Fibroblast of villous mesenchyme (primary cell): ENCODE measurements at places on chromosomes 5 and 9. TPM values are rescaled to one million over a fixed set of nuclear protein-coding genes. Genes with fewer than 3 reads are reported as not detected.

CTNNAL1 gene
- total RNA-seq: 72.2 and 155 TPM in 2 replicates

QRFP gene
- not detected in 2 replicates for total RNA-seq

LRRC26 gene
- not detected in 2 replicates for total RNA-seq

DNA sequence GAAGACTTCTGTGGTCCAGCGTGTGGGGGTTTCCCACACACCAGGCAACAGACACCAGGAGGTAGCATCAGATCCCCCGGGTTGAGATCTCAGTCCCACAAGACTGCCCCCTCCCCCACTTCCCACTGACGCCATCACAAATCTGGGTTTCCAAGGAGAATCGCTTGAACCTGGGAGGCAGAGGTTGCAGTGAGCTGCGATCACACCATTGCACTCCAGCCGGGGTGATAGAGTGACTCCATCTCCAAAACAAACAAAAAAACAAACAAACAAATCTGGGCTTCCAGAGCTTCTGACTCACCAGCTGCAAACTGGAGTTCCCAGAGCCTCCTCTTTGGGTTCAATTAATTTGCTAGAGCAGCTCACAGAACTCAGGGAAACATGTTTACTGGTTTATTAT, 4.7 kb upstream of the GBGT1 start:
- DNase-seq: peak; percentile 54

DNA sequence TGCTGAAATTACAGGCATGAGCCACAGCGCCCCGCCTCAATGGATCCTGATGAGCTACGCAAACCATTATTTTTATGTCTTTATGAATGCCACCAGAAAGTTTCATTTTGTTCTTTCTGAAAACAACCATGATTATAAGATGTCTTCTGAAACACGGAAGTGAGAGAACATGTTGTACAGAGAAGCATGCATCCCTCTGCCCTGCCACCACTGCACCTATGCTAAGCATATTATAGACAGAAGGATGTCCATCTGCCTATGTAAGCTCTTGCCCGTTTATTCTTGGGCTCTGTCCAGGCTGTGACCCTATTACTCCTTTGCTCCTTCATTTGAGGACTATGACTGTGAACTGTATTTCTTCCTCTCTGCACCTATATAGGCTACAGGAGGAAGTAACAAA, 74.3 kb downstream of the GRAMD2B start:
- DNase-seq: no peak

GRCh38 chr9:120985819-120986222, 59.2 kb upstream of the TRAF1 start:
- DNase-seq: peak; percentile 80

DNA sequence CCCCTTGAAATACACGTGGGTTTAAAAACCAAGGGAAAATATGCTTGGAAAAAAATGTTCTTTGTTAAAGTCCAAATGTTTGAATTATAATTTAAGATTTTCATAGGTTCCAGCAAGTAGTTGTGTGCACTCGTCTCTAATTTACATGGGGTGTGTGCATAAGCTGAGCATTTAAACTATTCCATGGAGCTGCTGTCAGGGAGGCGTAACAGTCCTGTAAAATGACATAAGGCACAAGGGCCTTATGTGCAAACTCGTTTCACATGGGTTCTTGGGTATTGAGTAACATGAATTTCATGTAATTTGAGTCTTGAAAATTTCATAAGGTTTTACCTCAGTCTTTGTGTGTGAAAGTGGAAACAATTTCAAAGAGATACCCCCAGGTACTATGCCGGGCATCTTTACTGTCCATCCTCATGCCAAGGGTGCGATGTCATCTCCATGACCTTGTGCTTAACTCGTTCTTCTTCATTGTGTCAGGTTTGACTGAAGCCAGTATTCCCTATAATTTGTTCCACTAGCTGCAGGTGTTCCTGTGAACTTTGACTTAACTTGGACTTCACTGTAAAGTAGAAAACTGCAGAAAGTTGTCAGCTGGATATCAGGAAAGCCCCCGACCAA, 359.3 kb downstream of the SH3GL2 start:
- no peak for DNase-seq

- DNase-seq: no peak
These were observed 229.3 kb downstream of the PCSK1 start for GRCh38 chr5:96203761-96204160.

DNA sequence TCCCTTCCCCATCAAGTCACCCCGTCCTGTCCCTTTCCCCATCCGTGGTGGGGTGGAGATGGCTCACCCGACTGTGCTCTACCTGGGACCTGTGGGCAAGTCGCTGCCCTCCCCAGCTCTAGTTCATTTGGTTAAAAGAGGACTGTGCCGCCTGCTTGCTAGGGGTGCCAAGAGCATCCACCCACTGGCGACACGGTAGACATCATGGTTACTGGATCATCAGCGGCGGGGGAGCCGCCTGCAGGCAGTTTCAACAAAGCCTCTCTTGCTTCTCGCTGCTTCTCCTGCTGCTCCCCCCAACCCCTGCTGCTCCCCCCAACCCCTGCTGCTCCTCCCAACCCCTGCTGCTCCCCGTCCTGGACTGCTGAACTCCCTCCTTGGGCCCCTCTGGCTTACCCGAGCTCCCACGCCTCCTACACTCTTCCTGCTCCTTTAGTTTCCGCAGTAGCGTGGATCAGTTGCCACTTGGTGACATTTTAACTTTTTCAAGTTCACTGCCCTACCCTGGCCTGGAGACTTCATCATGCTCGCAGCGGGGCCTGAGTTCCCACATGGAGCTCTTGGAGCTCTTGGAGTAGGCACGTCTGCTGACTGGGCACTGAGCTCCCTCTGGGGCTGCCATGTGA, 22.0 kb upstream of the SCGB3A1 start:
- no peak for DNase-seq
